Activated CD8-positive, alpha-beta memory T cell treated with anti-CD3 and anti-CD28 coated beads, Interleukin-2, amount 10 ng/mL, durations not matched to agents 7 days and 5 days (primary cell): ENCODE measurements at places on chromosomes 13 and 19. TPM values are rescaled to one million over a fixed set of nuclear protein-coding genes. Genes with fewer than 3 reads are reported as not detected.

The RAB20 gene
- total RNA-seq, result 3.8 TPM

The SMIM24 gene
- 2.3 TPM for total RNA-seq

DNA sequence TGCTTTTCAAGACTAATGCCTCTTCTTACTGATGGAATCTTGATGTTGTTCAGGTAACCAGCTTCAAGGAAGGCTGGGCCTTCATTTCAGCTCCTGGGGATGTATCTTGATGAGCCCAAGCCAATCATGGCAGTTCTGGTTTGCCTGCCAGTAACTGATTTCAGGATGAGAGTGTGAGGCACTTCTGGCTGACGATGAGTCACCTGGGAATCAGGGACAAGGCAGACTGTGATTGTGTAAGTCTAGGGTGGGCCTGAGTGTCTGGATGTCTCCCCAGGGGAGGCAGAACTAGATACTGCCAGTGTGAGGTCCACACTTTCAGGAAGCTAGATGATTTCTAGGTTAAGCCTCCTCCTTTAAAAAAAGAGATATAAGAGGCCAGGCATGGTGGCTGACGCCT, 77.3 kb upstream of the KL start:
- H3K4me3 ChIP-seq, result no peak overlapping the region
- H3K27ac ChIP-seq, result no peak overlapping the region
- no peak for DNase-seq
- H3K4me1 ChIP-seq, result peaks cover 11% of the 10 kb centered on the region
- H3K36me3 ChIP-seq, result no peaks in the 10 kb centered on the region

DNA sequence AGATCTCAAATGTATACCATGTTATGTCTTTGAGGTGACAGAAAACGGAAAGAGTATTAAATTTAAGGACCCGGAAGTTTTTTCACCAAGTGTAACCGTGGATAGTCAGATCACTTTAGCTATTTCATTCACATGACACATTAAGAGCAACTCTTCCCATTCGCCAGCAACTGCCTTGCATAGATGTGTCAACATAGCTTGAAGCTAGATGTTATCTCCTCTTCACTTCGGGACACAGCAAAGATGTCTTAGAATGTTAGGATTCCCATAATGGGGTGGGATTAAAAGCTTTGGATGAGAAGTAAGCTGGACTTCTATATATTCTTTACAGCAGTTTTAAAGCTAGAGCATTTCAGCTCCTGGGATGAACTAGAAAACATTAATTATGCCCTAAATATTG, 1135.9 kb upstream of the PCDH20 start:
- H3K4me1 ChIP-seq, result no peaks in the 10 kb centered on the region
- H3K27me3 ChIP-seq, result no peaks in the 10 kb centered on the region
- no peak for DNase-seq

DNA sequence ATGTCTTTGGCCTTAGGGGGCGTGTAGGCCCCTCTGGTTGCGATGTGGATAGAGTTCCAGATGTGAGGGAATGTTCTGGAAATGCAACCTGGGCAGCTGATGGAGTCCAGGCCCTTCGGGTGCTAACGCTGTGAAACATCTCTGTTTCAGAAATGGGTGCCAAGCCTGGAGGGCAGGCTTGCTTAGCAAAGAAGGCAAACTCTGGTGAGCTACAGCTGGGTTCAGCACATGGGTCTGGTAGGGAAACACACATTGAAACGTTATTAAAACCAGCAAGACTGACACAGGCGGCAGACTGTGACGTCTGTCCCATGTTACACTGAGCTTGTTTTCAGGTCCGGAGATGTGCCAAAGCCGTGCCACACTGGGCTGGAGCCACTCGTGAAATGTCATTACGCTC, 8.6 kb upstream of the CDC16 start:
- H3K4me1 ChIP-seq, result peaks cover 21% of the 10 kb centered on the region
- H3K27me3 ChIP-seq, result peaks cover 15% of the 10 kb centered on the region
- no peaks in the 10 kb centered on the region for H3K36me3 ChIP-seq

The S1PR5 gene
- 0.14 TPM for total RNA-seq

GRCh38 chr19:6238643-6239281, 41.0 kb downstream of the MLLT1 start:
- no peak overlapping the region for H3K27ac ChIP-seq
- H3K36me3 ChIP-seq, result no peaks in the 10 kb centered on the region
- H3K4me3 ChIP-seq, result no peak overlapping the region
- H3K27me3 ChIP-seq, result no peaks in the 10 kb centered on the region
- no peak for DNase-seq

DNA sequence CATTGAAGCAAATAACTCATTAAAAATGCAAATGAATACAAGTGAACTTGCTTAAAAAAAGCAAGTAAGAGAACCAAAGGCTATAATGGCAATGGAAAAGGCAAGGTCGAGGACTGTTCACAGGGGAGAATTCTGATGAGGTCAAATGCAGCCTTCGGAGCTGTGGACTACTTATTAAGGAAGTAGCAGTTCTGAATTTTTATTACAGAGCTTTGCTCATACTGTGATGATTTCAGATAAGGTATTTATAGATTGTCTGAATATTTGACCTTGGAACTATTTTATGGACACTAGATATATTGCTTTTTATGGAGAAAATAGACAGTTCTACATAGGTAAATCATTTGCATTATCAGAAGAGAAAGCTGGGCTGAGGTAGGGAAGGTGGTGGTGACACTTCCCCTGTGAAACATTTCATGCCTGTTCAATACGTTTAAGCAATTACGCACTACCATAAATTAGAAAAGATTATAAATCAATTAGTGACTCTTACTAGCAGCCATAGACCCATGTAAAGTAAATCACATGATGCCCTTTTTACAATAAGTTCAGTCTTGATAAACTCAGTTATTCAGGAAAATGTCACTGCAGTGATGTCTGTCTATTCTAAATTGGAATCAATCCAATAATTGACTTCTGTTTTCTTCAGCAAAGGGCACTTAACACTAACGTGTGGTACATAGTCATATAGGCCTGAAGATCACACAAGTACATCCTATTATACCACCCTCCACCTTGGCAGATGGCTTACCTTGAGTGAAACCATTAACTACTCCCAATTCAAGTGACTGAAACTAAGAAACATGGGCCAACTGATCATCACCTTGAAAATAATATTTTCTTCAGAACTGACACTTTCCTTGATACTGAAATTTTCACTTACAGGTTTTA, 260.0 kb downstream of the KLF12 start:
- H3K4me1 ChIP-seq, result peaks cover 10% of the 10 kb centered on the region
- H3K27me3 ChIP-seq, result no peaks in the 10 kb centered on the region
- no peak overlapping the region for H3K27ac ChIP-seq
- peaks cover 11% of the 10 kb centered on the region for H3K36me3 ChIP-seq
- DNase-seq, result no peak

The COL4A1 gene
- total RNA-seq, result not detected

GRCh38 chr13:53873558-53873957, 844.9 kb downstream of the OLFM4 start:
- no peaks in the 10 kb centered on the region for H3K27me3 ChIP-seq
- no peak overlapping the region for H3K4me3 ChIP-seq
- H3K36me3 ChIP-seq, result no peaks in the 10 kb centered on the region
- no peak for DNase-seq

The RB1 gene
- 55.7 TPM for total RNA-seq

The R3HDM4 gene
- total RNA-seq, result 63.7 TPM

GRCh38 chr13:76635232-76636230, 250.7 kb downstream of the KCTD12 start:
- no peaks in the 10 kb centered on the region for H3K36me3 ChIP-seq
- H3K4me3 ChIP-seq, result no peak overlapping the region
- no peaks in the 10 kb centered on the region for H3K27me3 ChIP-seq
- no peak overlapping the region for H3K27ac ChIP-seq

DNA sequence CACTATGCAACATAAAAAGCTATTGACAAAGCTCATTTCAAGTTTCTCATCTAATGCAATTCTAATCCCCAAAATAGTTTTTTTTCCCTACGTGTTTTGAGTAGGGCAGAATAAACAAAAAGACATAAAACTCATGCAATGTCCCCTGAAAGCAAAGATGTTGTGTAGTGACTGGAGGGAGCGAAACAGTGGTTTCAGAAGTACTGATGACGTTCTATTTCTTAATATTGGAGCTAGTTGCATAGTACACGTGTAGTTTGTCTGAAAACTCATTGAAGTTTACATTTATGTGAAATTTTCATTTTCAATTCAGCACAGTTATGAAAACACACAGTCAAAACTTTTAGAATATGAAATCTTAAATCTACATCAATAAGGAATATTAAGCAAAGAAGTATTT, 31.6 kb downstream of the USP12 start:
- no peak overlapping the region for H3K27ac ChIP-seq
- no peak for DNase-seq
- H3K4me3 ChIP-seq, result no peak overlapping the region
- no peaks in the 10 kb centered on the region for H3K27me3 ChIP-seq
- H3K4me1 ChIP-seq, result peaks cover 32% of the 10 kb centered on the region

DNA sequence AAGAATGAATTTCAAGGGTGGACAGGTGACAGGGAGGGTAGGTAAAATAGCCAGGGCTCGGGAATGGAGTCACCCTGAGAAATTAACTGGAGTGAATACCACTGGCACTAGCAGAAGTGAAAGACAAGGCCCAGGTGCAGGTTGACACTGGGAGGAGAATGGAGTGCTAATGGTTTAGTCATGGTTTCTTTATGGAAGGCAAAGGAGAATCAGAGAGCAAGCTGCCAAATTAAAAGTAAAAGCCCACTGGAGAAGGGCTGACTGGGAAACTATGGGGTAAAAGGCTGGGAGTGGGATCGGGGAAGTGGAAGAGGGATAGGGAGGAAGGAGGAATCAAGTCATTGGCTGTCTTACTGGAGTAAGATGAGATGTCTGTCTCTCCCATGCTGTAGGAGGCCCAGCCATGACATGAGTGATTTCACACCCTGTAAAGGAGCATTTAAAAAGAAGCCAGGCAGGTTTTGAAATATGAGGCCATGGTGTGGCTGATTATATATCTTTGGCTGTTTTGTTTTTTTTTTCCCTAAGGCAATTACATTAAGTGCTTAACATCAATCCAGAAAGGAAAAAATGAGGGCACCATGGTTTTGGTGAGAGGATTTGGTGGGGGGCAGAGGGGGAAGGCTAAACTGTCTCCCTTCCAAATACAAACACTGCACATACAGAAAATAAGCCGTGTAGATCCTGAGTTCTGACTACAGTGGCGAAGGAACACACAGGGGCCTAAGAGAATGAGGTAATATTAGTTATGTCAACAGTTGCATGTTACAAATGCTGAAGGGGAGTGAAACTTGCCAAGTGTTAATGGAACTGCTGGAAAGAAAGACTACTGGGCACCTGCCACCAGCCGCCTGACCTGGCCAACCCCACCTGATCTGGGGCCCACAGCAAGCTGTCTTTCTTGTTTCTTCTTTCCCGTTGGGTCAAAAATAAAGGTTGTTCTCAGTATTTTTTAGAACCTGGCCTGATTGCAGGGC, 183.5 kb upstream of the TSC22D1 start:
- H3K27me3 ChIP-seq, result peaks cover 12% of the 10 kb centered on the region
- DNase-seq, result no peak
- H3K36me3 ChIP-seq, result peaks cover 1% of the 10 kb centered on the region
- no peak overlapping the region for H3K27ac ChIP-seq
- no peak overlapping the region for H3K4me3 ChIP-seq
- peaks cover 6% of the 10 kb centered on the region for H3K4me1 ChIP-seq

DNA sequence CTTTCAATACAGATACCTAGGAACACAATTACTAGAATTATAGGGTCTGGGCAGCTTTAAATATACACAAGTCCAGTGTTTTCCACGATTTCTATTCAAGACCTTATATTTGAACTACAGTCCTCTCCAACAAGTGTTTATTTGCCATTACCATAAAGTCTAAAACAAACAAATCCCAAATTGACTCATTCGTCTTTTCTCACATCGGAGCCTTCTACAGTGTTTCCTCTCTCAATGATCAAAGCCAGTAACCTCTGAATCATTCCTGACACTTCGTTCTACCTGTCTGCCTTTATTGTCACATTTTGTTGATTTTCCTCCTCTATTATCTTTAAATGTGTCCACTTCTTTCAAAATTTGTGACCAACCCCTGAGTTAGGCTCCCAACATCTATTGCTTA, 1356.5 kb upstream of the SLC10A2 start:
- H3K27me3 ChIP-seq, result no peaks in the 10 kb centered on the region
- H3K36me3 ChIP-seq, result no peaks in the 10 kb centered on the region
- no peak for DNase-seq
- H3K27ac ChIP-seq, result no peak overlapping the region

DNA sequence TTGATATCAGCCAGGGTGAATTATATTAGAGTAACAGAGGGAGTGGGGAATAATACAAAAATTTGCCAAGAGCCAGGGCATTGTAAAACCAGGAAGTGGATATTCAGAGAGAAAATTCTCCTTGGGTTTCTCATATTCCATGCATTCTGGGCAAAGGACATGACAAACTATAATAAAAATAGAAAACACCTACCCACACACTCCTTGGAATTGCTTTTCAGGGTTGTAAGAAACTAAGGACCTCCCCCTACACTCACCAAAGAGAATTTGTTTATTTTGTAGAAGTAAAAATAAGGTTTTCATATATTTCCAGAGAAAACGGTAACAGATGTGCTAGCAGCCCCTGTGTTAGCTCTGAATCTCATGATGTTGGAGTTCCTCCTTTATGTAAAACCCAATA, 649.6 kb downstream of the SLITRK1 start:
- H3K27me3 ChIP-seq, result no peaks in the 10 kb centered on the region
- H3K36me3 ChIP-seq, result no peaks in the 10 kb centered on the region
- H3K4me3 ChIP-seq, result no peak overlapping the region
- no peak for DNase-seq

DNA sequence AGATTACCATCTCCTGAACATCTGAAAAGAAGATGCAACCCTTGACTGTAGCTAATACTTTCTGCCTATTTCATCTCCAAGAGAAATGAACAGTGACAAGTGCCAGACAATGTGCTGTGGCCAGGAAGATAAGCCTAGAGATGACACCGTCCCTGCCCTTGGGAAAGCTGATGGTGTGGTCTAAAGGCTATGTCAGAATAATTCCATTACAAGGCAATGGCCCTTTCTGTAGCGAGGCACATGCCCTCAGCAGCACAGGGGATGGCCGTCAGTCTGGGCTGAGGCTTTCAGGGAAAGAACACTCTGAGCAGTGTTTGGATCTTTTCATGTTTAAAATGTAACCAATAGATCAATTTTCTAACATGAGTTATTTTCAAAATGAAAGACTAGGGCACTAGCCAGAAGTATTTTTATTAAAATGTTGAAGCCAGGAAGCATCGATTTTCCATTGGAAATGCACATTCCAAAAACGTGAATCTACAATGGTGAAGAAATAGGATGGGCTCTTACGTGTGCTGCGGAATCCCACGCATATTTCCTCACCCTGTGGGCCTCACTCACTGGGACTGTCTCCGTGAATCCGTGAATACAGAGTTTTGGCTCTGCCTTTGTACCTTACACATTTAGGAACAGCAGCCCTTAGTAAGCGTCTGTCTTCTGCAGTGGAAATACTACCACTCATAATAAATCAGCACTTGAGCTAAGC, 22.0 kb downstream of the COL4A1 start:
- H3K36me3 ChIP-seq, result no peaks in the 10 kb centered on the region
- no peak overlapping the region for H3K27ac ChIP-seq
- H3K4me1 ChIP-seq, result peaks cover 3% of the 10 kb centered on the region
- peaks cover 11% of the 10 kb centered on the region for H3K27me3 ChIP-seq
- no peak overlapping the region for H3K4me3 ChIP-seq

GRCh38 chr13:44537248-44537647, 38.9 kb downstream of the TSC22D1 start:
- no peaks in the 10 kb centered on the region for H3K27me3 ChIP-seq
- H3K36me3 ChIP-seq, result peaks cover 2% of the 10 kb centered on the region
- no peak overlapping the region for H3K4me3 ChIP-seq

- peaks cover 9% of the 10 kb centered on the region for H3K27me3 ChIP-seq
- no peak overlapping the region for H3K27ac ChIP-seq
- DNase-seq, result no peak
- H3K4me3 ChIP-seq, result no peak overlapping the region
- no peaks in the 10 kb centered on the region for H3K36me3 ChIP-seq
Observed at GRCh38 chr13:33322543-33322809, 36.9 kb upstream of the STARD13 start.

The ODAD3 gene
- 0.15 TPM for total RNA-seq

The LAIR2 gene
- 1.4 TPM for total RNA-seq

The CD33 gene
- total RNA-seq, result 0.96 TPM
